ENCODE measurements at places on chromosomes 5 and 9.

DNA sequence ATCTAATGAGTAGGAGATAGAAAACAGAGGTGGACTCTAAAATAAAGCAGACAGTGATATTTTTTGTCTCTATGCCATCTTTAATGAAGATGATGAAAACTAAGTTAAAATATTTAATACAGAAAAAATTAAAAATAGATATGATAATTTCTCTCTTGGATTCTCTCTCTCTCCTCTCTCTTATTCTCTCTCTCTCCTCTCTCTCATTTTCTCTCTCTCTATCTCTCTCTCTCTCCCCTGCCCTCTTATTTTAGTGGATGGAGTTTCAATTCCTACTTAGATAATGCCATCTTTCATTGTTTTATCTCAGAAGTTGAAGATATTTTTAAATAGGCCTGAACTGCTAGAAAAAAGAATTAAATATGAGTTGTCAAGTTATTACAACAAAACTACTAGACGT is 38.2 kb downstream of the ESM1 start:
- no peak for DNase-seq

- no peak for DNase-seq
Observed at GRCh38 chr9:4086119-4087090, 213.5 kb downstream of the GLIS3 start.

- DNase-seq, result no peak
Observed at GRCh38 chr9:115018547-115019435, 88.4 kb upstream of the TNFSF8 start.

DNA sequence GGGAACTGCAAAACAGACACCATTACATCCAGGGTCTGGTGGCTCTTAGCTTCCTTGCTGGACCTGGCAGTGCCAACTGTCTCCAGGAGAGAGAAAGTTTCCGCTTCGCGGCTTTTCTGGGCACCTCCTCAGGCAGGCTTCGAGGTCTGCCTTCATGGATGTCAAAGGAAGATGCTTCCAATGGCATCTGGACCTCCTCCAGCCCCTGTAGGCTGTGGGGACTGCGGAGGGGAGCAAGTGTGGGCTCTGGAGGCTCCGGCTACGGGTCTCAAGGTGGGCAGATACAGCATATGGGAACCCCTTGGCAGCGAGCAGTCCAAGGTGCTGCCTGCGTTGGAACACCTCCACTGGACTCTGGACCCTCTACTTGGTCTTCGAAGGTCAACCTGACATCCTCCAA is 6.0 kb downstream of the C9orf50 start:
- DNase-seq, result no peak

DNA sequence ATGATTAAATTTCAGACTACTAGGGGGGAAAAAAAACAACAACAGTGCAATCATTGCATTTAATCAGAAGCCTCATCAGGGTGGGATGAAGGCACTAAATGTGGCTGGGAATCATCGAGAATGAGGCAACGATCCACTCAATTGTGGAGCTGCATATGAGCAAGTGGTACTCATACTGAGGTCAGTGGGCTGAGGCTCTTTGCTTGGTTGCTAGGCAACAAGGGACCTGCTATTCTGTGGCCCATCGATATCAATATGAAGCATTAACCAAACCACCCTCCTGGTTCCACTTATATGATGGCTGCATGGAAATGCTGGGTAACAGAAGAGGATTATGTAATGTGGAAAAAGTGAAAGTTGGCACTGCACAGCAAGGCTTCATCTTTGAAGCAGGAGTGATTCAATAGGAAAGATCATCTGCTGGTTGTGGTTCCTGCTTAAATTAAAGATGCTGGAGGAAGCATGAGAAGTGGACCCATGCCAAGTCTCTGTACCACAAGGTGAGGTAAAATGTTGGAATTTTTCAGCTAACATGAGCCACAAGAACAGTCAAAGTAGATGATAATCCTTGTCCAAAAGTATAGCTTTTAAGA is 159.8 kb upstream of the HMHB1 start:
- DNase-seq, result no peak

DNA sequence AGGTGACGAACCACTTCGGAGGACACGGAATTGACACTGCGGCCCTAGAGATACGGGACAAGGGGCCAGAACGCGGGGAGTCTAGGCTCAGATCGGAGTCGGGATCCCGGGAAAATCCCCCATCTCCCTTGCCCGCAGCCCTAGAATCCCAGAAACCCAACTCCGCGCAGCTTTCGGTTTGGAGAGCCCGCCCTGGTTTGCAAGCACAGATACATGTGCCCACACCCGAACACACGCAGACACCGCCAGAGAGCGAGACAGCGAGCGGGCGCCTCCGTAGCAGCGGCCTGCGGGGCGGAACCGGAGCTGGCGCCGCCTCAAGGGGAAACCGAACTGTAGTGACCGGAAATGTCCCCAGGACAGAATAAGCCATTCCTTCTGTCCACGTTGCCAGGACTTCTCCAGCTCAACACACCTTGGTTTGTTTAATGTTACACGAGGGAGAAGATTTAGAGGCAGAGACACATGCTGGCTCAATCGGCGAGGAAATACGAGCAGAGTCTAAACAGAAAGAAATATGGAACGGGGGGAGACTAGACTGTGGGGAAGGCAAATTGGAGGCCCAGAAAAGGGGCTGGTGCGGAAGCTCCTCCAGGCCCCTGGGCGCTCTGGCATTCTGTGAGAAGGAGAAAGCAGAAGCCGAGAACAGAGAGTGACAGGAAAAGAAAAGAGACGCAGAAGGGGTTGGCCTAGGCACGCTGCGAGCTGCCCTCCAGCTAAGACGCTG is 2.9 kb upstream of the PAX5 start:
- no peak for DNase-seq

DNA sequence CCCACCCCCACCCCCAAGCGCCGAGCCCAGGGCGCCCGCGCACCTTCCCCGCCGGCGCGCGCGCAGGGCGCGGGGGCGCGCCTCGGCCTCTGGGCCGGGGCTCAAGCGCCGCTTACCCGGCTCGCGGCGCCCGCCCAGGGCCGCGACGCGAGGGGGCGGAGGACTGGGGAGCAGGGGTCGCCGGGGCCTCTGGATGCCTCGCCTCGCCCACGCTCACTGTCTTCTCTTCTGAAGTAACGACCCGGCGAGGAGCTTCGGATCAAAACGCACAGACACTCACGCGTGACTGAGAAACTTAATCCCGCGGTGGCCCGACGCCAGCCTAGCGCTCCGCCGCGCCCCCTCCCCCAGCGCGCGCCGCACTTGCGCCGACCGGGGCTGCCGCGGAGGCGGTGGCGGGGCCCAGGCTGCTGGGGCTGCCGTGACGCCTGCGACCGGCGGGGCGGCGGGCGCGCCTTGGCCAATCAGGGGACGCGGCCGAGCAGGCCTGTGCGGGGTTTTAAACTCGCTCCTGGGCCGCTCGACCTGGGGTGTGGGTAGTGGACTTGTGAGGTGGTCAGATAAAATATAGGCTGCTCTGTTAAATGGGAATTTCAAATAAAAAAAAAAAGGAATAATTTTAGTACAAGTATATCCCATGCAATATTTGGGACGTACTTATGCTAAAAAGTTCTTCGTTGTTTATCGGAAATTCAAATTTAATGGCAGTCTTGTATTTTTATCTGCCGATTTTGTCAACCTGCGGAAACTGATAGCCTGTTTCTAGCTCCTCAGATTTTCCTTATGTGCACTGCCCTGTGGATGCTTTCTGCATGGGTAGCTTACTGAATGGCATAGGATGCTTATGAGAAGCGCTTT is at the start of gene MPDZ:
Gene MPDZ (minus strand): TSS at position 409 of the 858 bp plus-strand sequence. CDS start 29,377 bp downstream, outside the sequence.
- peak; percentile 42 for DNase-seq

DNA sequence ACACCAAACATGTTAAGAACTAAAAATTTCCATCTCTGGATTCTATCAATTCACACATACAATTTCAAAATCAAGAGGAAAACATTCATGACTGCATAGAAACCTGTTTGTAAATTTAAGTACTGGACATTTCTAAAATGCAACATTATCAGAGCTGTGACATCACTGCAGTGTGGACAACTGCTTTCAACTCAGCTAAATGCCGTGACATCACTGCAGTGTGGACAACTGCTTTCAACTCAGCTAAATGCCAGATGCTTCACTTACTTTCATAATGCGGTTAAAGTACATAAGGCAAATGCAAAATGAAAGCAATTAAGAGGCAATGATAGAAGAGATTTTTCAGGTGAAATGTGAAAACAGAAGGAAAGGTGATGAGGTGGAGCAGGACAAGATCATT is 161.5 kb downstream of the ARL15 start:
- DNase-seq, result no peak

GRCh38 chr5:121503111-121503840 is 348.4 kb upstream of the FTMT start:
- no peak for DNase-seq

GRCh38 chr9:97518909-97519307 is 17.4 kb downstream of the TMOD1 start:
- DNase-seq, result no peak

DNA sequence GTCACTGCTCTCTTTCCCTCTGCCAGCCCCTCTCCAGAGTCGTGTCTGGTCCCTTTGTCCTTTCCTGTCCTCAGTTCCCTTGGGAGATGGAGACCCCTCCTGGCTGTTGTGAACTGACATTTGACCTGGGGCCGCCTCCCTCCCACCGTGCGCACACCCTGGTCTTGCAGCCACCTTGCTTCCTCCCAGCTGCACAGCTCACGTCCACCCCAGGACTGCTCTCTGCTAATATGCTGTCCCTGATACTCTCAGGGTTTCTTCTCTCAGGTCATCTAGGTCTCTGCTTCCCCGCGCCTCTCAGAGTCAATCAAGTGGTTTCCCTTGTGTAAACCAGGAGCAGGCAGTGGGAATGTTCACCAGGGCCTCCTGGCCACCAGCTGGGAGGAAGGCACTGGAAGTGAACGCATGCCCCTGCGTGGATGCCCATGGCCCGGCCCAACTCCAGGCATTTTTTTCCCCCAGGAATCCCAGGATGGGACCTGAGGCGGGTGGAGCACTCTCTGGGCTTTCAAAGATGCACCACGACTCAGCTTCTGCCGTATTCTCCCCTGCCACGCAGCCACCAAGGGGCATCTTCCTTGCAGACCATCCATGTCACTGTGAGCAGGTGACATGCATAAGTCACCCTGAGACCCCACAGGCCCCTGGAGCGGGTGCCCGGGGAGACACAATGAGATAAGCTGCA is 142.4 kb downstream of the OLFM1 start:
- DNase-seq, result no peak

- no peak for DNase-seq
Observed at GRCh38 chr5:89065919-89066318, 182.9 kb upstream of the MEF2C start.

DNA sequence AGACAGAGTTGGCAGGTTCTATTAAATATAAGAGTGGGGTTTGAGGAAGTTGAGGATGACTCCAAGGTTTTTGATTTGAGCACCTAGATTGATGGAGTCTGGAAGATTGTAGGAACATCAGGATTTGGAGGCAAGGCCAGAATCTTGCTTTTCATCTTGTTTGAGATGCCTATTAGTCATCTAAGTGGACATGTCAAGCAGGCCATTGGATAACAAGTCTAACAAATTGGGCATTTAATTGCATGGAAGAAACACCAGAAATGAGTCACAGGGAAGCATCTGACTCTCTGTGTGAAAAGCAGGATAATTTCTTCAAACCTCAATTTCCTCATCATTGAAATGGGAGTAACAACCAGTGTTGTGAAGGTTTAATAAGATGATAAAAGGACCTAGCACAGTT is 53.3 kb upstream of the ARL15 start:
- DNase-seq, result no peak

GRCh38 chr5:39064450-39064849 is 9.7 kb downstream of the RICTOR start:
- DNase-seq, result no peak

DNA sequence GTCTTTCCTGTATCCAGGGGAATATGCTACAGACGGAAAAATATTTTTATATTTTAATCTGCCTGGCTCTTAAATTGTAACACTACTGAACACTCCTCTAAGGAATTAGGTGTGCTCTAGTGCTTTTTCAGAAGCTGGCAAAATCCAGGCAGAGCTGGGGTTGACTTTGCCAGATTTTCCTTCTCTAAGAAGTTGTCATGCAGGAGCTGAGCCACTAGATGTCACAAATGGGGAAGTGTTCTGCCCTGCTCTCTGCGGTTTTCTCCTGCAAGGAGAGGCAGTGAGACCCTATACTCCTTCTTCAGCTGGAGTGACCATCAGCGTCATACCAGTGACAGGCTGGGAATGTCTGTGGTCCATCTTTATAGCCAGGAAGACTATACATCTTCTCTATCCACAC is 112.5 kb downstream of the HAPLN1 start:
- no peak for DNase-seq

DNA sequence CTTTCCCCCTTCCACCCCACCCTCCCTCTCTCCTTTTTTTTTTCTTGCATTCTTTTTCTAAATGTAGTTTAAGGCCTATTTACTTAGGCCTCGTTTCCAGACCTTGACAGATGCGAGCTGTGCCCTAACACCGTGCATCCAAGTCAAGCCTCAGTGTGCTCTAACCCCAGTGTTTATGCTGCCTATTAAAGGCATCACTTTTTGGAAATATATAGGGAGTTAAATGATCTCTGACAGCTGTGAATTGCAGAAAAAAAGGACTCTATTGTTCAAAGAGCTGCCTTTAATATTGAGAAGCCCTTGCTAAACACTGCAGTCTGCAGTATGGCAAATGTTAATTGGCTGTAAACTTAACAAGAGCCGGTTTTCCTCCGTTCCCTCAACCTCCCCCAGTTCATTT is 270.4 kb upstream of the TUT7 start:
- no peak for DNase-seq

DNA sequence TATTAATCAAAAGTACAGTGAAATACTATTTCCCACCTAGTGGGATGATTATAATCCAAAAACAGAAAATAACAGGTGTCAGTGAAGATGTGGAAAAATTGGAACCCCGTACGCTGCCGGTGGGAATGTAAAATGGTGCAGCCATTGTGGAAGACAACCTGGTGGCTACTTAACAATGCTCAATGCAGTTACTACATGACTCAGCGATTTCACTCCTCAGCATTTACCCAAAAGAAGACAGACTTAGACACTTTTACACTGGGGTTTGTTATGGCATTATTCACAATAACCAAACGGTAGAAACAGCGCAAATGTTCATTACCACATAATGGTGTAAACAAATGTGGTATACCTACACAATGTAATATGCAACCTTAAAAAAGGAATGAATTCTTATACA is 23.9 kb downstream of the SECISBP2 start:
- DNase-seq, result no peak

- no peak for DNase-seq
Observed at GRCh38 chr9:129336601-129337331, 158.7 kb upstream of the IER5L start.

DNA sequence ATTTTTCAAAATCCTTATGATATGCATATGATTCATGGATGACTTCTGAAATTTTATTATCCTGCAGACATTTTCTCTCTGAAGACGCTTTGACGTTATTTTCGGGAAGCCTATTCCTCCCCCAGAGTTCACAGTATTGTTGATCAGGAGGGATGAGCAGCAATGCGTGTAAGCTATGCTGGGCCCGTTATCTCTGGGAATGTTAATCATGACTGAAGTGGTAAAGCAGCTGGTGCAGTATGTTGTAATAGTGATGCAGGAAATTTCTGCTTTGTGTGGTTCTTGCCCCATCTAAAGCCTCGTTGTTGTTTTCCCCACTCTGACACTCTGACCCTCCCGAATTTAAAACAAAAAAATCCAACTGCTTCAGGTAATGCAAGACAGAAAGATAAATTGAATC is 1797.8 kb upstream of the WWC1 start:
- no peak for DNase-seq

- no peak for DNase-seq
Observed at GRCh38 chr5:43033841-43034590, 6.1 kb downstream of the ANXA2R start.

GRCh38 chr9:69633716-69634115 is 38.5 kb downstream of the APBA1 start:
- no peak for DNase-seq

GRCh38 chr5:53170746-53171349 is 61.3 kb upstream of the MOCS2 start:
- peak; percentile 9 for DNase-seq

- DNase-seq, result no peak
Observed at GRCh38 chr5:71905834-71906711, 187.0 kb downstream of the CARTPT start.

All from NCI-H2171 (cell line).